ENCODE measurements at places on chromosomes 7 and 10. TPM values are rescaled to one million over a fixed set of nuclear protein-coding genes. Genes with fewer than 3 reads are reported as not detected.

Gene KCP
- total RNA-seq = 5.1 TPM

DNA sequence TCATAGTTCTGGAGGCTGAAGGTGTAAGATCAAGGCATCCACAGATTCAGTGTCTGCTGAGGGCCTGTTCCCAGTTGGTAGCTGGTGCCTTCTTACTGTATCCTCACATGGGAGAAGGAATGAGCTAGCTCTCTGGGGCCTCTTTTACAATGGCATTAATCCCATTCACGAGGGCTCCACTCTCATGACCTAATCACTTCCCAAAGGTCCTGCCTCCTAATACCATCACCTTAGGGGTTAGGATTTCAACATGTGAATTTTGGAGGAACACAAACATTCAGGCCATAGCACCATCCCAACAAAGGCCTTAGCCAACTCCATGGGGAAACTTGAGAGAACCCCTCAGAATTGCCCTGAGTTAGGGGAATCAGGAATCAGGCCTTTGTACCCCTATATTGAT lies 66.1 kb upstream of the CREB5 start:
- DNase-seq = no peak

- DNase-seq = no peak
Measured at GRCh38 chr10:109998513-109998912, 9.3 kb upstream of the ADD3 start.

DNA sequence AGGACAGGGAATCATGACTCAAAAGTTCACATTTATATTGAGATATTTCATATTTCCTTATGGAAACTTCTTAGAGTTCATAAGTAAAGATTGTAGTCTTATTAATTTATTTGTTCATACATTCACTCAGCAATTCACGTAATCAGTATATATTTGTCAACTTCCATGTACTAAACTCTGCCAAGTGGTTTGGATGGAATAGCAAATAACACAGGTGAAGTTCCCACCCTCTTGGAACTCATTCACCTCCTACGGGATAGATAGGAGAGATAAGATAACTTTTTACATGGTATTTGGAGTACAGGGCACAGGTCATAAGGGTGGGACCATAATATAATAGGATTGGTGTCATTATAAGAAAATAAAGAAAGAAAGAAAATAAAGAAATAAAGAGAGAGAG lies 234.0 kb downstream of the CDC14C start:
- no peak for DNase-seq

Gene HMX3
- not detected for total RNA-seq

GRCh38 chr7:1637155-1637554 lies 32.9 kb upstream of the ELFN1 start:
- DNase-seq = no peak

GRCh38 chr10:71842856-71843686 lies 8.0 kb downstream of the PSAP start:
- no peak for DNase-seq

Data from mesenteric fat pad (tissue), 1 donor.